Transverse colon (tissue), 4 donors: ENCODE measurements at places on chromosomes 2 and 18.

DNA sequence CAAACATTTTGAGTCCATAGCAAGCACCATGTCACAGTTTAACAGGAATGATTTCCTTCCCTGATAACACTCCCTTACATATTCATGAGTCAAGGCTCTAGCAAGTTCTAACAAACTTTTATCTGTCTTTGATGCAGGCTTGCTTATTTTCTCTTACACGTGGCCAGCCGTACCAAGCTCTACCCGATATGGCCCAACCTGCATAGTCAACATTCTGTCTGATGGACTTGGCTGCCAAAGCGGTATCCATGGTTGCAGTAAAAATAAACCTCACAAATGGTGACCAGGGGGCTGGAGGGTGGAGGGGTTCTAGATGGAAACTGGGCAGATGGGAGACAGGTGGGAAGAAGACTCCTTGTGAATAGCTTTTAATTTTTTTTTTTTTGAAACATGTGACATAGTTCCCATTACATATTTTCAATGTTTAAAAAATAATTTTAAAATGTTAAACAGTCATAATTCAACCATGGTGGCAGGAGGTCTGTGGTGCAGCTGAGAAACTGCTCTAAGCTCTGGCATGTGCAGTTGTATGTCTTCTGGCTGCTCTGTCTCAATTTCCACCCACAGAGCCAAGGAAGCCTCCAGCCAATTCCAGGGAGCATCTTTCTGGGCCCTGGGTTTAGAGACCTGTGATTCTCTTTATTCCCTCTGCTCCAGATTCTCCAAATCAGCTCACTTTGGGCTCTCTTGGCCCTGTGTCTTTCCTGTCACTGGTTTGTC, 20.7 kb upstream of the CXCR1 start:
- peak; percentile 16 for DNase-seq

DNA sequence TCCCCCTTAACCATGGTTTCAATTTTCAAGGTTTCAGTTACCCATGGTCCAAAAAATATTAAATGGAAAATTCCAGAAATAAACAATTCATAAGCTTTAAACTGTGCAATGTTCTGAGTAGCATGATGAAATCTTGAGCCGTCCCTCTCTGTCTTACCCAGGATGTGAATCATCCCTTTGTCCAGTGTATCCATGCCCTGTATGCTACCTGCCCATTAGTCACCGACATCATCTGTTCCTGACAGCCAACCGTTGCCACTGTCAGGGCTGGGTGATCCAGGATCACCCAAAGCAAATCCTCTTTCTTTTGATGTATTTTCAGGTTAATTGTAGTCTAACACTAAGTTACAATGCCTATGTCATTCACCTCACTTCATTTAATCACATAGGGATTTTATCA, 15.7 kb upstream of the OLA1 start:
- no peak for DNase-seq

- no peak for DNase-seq
Measured at GRCh38 chr2:213101692-213102460, 49.5 kb downstream of the IKZF2 start.

- no peak for DNase-seq
Measured at GRCh38 chr2:45836740-45837139, 185.3 kb downstream of the PRKCE start.

DNA sequence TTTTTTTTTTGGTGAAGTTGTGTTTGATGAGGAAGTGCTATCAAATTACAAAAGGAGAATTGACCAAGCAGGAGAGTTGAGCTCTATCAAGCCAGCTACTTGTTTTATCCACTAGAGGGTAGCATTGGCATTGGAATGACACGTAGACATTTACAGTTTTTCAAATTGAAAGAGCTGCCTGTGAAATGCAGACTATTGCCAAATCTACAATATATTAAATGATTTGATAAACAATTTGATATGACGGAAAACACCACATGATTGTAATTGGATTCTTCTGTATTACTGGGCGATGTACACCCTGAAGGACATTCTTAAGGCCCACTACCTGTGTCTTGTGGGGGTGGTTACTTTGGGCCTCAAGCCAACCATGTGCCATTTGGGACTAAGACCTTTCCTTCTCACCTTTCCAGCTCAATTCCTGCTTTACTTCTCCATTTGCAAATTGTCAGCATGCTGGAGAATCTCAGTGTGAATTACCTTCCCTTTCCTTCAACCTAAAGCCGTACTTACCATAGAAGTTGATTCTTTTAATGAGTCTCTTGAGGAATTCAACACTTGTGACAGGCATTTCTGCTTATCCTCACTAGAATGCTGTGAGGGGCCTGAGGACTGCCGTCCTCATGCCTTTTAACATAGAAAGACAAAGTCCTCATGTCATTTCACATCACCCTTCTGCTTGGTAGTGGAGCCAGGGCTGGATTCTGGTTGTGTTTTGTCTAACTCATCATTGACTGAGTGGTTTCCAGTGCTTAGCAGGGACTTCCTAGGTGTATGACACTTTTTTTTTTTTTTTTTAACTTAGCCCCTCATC, 134.8 kb upstream of the THUMPD2 start:
- DNase-seq: no peak

DNA sequence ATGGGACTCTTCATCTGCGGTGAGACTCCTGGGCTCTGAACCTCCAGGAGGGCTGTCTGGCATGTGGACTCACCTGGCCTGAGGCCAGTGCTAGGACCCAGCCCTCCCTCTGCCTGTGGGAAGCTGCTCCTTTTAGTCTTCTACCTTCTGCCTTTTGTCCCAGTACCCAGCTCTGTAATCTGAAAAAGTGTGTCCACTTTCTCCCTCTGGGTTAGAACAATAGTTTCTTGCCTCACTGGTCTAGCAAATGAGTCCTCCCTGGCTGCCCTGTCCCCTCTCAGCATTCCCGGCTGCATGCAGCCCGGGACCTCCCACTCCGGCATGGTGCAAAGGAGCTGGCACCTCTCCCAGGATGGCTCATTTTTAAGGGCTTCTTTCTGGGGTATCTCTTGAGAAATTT, 25.9 kb downstream of the GKN2 start:
- no peak for DNase-seq

GRCh38 chr2:129491308-129491707, 488.2 kb upstream of the RAB6C start:
- DNase-seq: no peak

- no peak for DNase-seq
Measured at GRCh38 chr2:225137971-225138370, 95.7 kb upstream of the DOCK10 start.

DNA sequence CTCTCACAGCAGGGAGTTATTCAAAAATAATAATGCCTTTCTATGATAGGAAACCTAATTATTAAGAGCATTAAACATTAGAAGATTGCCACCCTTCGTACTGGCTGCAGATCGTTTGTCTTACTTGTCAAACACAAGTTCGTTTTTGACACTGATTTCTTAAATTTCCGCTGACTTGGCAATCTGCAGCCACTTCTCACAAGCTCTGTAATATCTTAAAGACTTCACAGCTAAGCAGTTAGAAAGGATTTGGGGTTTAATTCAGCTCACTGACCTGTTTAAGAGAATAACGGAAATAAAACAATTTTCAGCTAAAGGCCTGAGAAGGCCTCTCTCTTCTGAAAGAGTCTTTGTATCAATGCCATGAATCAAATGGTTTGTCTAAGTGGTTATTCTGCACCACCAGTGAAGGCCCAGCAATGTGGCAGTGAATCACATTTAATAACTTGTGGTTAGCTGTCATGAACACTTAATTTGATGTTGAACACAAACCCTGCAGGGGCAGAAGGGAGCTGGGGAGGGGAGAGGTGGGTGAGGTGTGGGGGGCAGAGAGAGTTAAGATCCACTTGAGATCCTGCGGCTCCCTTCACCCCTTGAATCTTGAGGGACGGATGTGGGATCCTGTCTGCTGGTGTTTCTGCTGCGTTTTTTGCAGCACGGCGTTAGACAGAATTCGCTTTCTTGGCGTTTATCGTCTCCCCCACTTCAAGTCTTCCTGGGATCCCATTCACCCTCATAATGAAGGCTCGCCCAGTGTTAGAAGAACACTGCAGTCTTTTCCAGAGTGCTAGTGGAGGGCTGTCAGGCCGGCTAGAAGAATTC, 145.4 kb upstream of the SATB2 start:
- no peak for DNase-seq

DNA sequence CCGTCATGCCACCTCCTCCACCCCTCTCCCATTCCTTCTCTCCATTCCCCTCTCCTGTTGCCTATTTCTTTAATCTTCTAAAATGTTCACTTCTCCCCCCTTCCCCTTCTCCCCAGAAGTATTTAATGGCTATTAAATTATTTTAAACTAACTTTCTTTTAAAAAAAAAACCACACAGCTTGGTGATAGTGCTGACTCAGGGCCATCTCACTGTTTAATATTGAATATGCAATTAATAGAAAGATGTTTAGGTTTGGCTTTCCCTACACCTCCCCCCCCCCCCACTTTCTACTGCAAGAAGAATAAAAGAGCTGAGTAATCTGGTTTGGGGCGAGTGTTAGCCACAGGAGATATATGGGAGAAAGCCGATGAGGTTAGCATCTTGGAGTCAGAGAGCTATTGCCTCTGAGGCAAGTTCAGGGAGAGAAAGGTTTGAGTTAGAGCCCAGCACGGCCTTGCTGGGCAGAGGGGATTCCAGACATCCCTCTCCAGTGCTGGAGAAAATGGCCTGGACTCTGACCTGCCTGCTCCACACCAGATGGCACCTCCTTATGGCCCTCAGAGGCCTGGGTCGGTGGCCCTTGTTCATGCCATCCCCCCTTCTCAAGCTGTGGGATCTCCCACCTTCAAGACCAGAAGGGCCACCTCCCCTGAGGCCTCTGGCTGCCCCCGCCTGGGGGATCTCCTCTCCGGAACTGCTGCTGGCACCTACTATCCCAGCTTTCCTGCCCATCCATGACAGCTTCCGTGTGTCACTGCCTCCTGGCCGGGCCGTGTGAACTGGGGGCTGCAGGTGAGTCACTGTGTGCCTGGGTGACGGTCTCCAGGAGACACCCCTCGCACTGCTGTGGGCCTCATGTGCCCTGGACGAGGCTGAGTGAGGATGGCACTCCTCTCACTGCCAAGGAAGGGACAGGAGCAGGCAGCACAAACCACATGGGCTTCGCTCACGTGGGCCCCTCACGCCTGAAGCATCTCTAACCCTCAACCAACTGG, 246.9 kb downstream of the CELF4 start:
- no peak for DNase-seq

GRCh38 chr2:195600778-195601177, 56.2 kb upstream of the SLC39A10 start:
- DNase-seq: no peak

DNA sequence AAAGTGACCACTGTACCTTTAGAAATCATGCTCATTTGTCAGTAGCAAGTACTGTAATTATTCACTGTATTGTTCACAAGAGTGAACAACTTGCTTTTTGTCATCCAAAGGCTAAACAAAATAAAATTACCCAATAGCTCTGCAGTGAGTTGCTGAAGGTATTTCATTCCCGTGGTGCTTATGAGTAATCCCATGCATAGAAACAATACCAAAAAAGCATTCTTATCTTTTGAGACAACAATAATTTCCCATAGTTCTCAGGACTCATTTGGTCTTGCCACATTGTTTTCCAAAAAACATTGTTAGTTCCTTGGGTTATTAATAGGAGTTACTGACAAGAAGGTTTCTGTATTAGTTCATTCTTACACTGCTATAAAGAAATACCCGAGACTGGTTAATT, 503.2 kb upstream of the FAM98A start:
- DNase-seq: no peak

GRCh38 chr18:24674605-24675004, 214.2 kb downstream of the HRH4 start:
- no peak for DNase-seq

DNA sequence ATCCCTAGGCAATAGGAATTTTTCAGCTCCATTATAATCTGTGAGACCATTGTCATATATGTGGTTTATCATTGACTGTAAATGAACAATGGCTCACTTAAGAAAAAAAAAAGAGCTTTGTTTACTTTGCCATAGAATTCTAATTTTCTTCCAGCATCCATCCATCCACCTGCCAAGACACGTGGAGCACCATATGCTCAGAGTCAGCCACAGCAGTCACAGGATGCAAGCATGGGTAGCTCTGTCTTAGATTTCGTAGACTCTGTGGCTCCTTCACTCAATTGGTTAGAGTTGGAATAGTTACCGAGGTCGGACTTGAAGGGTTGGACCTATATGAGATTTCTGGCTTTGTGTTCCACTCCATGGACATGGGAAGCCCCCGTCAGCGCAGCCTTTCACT, 75.6 kb downstream of the COA5 start:
- DNase-seq: no peak

DNA sequence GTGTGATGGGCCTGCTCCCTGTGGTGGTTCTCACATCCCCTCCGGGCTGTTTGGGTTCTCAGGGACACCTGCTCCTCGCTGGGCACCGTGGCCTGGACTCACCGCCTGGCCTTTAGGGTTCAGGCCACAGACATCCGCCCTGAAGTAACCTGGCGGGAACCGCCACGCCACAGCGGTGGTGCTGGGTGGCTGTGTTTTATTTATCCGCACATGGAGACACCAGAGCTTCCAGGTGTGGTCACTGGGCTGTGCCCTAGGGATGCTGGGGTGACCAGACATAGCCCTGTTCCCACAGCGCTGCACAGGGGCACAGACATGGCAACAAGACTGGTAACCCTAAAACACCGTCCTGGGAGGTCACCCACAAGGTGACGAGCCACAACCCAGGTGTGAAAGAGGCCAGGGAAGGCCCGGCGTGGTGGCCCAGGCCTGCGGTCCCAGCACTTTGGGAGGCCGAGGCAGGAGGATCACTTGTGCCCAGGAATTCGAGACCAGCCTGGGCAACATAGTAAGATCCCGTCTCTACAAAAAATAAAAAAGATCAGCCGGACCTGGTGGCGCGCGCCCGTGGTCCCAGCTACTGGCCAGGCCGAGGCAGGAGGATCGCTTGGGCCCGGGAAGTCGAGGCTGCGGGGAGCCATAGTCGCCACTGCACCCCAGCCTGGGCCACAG, 649 bp upstream of the HSBP1L1 start:
- no peak for DNase-seq

GRCh38 chr2:100291152-100291970, 30.9 kb downstream of the LONRF2 start:
- peak; percentile 13 for DNase-seq

DNA sequence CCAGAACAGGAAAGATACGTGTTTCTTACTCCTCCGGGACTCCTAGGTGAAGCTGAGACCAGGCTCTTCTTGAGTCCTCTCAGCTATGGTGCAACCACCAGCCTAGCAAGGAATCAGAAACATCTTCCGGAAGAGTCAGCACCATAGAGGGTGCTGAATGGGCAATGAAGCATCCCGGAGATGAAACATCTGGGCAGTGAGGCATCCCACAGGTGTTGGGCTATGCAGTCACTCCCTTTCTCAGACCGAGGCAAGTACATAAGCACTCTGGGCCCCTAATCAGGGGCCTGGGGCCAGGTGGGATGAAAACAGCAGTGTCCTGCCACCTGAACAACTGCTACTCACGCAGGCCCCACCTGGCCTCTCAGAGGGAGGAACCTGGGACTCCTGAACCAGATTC, 1.4 kb upstream of the CAPN10 start:
- DNase-seq: peak; percentile 37

DNA sequence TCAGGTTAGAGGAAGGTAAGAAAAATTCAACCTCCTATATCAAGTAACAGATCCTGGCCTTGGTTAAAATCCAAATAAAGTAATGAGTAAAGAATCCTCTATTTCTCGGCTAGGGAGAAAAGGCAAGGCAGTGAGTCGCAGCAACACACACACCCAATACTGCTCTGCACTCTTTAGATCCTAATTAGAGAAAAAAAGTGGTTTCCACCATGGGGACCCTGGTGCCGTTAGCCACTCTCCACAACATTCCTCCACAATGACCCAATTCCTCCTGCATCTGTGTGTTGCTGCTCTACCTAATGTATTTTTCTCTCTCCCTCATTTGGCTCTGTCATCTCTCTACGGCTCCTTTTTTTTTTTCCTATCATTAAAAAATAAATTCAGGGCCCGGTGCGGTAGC, 462.7 kb downstream of the METTL4 start:
- DNase-seq: no peak

GRCh38 chr2:50241282-50241681, 790.6 kb downstream of the NRXN1 start:
- DNase-seq: no peak
